ENCODE measurements at places on chromosomes 2 and 18.
A peak's percentile ranks its signal among the peaks of the same experiment; 100 is the strongest.

GRCh38 chr2:216636551-216637450, 3.6 kb downstream of the IGFBP2 start:
- DNase-seq: no peak

DNA sequence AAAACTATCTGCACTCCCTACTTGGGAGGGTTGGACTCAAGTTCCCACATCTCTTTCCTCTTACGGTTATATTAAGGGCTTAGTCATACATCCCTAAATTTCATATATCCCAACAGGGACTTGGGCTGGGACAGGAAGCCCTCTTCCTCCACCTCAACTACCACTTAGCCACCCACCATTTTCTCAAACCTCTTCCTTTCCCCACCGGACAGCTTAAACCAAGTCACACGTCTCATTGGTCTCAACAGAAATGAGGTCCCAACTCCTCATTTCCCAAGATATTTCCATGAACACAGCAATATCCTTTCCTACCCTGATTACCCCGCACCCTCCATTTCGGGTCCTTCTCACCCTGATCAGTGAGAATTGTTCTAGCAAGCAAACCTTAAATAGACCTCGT, 736 bp downstream of the ZSCAN30 start:
- DNase-seq: no peak

- DNase-seq: no peak
Observed at GRCh38 chr18:9792565-9793245, 84.6 kb downstream of the RAB31 start.

DNA sequence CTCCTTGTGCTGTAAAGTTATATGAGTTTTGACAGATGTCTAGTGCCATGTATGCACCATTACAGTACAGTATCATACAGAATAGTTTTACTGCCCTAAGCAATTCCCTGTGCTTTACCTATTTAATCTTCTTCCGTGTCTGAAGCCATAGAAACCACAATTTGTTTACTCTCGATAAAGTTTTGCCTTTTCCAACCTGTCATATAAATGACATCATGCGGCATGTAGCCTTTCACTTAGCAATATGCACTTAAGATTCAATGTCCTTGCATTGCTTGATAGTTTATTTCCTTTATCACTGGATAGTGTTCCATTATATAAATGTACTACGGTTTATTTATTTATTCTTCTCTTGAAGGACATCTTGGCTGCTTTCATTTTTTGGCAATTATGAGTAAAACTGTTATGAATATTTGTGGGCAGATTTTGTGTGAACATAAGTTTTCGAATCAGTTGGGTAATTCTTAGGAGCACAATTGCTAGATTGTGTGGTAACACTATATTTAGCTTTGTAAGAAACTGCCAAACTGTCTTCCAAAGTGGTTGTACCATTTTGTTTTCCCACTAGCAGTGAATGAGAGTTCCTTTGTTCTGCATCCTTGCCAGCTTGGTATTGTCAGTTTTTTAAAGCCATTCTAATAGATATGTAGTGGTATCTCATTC, 136.8 kb upstream of the MAP3K20 start:
- no peak for DNase-seq

GRCh38 chr2:80298954-80299353, 5.6 kb downstream of the LRRTM1 start:
- DNase-seq: no peak

GRCh38 chr2:33577084-33577483, 22.0 kb downstream of the FAM98A start:
- DNase-seq: no peak

DNA sequence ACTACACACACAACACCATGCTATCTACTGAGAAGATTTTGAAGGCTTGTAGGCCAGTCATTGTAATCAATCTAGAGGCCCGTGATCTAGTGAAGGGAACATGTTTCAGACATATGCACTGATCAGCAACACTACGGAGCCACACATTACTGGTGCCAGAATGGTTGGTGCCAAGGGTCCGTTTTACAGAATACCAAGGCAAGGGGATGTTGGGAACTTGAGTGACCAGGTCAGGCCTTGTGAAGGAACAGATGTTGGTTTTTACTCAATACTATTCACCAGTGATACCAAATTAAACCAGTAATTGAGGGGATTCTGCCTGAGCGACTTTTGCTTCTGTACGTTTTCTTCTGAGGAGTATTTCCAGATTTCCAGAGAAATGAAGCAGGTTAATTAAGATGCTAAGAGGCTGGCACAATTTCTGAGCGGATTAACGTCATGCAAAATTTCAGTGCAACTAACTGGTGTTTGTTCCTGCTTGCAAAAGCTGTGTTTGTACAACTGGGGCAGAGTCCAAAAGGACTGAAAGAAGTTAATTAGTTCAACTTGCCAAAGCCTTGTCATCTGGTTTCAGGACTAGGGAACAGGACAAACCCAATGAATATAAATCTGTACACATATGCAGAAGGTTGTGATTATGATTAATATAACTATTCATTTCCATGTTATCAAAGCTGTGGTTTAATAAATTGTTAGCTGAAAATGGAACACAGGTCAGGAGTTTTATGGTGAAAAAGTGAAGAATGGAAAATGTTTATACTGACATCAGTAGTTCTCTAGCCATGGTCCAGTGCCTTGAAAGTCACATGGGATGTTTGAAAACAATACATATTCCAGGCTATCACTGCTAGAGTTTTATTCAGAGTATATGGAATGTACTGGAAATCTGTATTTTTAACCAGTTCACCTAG, 432.1 kb upstream of the DCC start:
- no peak for DNase-seq

- DNase-seq: no peak
Observed at GRCh38 chr2:127392828-127393578, 5.2 kb upstream of the MAP3K2 start.

DNA sequence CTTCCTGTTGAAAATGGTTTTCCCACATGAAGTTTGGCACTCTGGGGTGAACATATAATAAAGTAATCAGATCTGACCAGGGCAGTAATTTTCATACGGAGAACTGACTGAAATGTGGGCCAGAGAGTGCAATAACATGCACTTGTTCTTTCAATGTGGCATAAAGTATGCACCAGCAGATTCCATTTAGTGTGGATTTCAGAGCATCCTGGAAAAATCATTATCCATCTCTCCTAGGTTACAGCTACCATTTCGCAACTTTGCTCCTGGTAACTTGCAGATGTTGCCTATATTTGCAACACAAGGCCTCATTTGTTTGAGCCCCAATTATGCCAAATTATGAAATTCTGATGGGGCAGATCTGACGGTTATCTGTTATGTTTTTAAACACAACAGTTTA, 55.4 kb downstream of the COLEC12 start:
- no peak for DNase-seq

DNA sequence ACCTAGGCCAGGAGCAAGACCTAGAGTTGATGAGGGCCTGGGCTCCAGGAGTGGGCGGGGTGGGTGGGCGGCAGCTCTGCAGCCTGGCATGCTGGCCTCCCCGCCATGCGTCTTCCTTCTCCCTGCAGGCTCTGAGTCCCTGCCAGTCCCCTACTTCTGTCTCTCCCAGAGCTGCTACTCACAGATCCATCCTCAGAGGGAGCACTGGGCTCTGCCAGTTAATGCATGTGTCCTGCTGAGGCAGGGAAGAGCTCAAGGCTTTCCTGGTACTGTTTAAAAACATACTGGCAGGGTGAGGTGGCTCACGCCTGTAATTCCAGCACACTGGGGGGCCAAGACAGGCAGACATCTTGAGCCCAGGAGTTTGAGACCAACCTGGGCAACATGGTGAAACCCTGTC, 38.7 kb upstream of the EDAR start:
- DNase-seq: no peak

- no peak for DNase-seq
Observed at GRCh38 chr2:163800951-163801381, 65.2 kb upstream of the FIGN start.

DNA sequence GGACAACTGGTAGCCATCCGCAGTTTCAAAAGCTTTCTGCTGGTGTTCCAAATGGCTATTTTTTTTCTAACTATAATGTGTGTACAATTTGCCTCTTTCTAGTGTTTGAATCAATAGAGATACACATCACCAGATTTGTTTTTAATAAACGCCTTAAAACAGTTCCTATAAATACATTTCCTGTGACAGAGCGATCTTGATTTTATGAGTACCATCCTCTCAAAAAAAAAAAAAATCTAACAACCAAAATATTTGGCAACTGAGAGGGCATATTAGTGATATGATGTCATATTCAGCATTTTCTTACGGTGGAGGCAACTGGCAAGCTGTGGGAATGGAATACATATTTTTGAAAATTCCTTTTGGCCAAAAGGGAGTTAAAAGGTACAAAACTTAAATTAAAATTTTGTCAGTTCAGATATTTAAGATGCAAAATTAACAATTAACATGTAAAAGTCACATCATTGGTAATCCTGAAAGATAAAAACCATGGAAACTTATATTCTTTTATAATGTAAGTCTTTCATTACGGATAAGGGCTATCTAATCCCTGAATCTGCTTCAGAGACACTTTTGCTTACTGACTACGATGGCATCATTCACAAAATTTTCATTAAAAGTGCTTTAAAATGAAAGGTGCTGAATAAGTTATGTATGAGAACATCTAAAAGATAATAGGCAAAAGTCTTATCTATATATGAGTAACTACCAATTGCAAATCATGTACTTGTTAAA, 268.4 kb downstream of the TCF4 start:
- DNase-seq: no peak

DNA sequence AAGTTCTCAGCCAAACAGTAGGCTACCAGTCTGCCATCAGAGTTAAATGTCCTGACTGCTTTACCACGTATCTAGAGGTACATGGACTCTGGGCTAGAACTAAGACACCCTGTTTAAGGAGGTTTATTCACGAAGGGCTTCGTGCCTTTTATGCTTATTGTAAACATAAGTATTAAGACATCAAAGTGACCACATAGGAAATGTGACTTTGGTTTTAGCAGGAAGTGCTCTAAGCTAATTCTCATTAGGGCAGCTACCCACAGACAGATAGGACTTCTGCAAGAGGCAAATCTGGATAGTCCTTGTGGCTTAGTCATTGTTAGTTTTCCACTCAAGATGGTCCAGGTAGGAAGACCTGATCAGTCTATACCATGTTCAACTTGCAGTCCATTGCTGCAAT, 233.3 kb upstream of the MGAT5 start:
- no peak for DNase-seq

DNA sequence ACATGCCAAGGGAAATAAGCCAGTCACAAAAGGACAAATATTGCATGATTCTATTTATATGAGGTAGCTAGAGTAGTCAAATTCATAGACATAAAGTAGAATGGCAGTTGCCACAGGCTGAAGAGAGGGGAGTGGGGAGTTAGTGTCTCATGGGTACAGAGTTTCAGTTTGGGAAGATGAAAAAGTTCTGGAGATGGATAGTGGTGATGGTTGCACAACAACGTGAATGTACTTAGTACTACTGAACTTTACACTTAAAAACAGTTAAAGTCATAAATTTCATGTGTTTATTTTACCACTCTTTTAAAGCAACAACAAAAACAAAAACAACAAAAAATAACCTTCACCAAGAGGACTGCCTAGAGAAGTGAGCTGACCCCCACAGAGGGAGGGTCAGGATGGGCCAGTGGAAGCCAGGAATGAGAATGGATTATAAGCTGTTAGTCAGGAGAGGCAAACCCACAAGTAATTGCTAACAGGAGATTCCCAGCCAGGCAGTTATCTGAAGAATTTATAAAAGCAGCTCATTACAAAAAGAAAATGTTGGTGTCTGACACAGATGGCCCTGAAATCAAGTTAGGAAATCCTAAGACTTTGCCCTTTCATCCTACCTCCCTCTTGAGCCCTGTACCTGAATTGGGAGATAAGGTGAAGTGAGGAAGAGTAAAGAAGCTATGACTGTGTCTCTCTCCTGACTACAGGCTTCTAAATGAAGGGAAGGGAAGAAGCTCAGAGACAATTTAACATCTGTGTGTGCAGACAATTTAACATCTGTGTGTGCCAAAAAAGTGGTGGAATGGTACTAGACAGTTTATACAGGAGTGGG, 263.4 kb downstream of the PDE11A start:
- DNase-seq: no peak

DNA sequence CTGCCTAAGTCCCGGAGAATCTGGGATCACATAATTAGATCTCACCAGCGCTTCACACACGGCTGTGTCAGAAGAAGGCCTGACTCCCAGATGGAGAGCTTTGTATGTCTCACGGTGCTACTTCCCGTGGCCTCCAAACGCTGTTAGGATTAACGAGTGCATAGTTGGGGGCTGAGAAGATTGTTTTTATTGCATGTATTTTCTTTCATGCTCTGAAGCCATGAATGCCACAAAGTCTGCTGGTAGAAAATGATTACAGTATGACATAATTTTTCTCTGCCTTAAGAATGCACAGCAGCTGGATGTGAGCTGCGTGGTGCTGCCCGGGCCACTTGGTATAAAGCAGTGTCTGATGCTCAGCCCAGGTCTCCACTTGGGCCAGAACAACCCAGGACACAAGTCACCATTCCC, 166.5 kb downstream of the SEPTIN10 start:
- peak; percentile 87 for DNase-seq

DNA sequence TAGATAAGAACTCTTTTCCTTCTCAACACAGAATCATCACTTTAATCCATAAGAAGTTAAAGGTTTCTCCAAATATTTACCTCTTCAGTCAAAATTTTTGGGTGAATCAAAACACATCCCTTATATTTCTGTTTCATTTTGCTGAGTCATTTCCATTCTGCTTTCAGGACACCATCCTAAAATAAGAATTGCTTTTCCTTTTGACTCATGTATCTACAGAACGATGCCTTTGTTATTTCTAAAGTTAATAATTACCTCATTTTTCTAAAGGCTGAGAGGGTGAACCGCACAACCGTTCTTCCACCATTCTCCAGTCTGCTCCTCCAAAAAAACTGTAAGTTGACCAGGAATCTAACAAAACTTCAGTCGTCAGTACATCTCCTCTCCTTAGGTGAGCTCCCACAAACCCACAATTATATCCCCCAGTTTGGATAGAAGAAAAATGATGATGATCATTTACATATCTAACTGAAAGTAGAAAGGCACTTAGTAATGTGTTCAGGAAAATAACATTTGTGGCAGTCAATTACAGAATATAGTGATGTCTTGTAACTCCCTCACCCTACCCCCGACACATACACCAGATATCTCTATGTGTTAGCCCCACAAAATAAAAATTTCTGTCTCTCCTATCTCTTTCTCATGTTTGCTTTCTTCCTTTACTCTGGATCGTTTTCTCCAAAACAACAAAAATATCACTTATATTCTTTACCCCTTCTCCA, 162.5 kb downstream of the RAD51AP2 start:
- no peak for DNase-seq

DNA sequence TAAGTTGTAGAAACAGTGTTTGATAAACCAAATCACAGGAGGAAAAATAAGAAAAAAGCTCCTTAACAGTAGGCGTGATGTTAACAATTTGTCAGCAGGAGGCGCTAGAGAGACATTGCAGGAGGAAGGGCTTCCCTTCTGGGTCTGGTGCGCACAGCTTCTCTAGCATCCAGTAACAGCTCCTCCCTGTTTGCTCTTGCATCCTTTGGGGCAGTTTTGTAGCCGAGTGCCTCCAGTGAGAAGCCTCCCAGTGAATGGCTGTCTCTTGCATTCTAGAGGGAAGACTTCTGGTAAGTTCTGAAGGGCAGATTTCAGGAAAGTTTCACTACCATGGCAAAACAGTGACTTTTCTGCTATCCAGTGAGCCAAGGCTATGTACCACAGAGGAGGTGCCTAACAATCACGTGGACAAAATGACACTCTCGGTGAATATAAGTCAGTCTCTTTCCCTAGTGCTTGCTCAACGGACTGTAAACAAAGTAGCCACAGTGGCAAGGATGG, 9.5 kb upstream of the ZNF396 start:
- no peak for DNase-seq
